ENCODE measurements at places on chromosomes 12 and 14.
A peak's percentile ranks its signal among the peaks of the same experiment; 100 is the strongest.

DNA sequence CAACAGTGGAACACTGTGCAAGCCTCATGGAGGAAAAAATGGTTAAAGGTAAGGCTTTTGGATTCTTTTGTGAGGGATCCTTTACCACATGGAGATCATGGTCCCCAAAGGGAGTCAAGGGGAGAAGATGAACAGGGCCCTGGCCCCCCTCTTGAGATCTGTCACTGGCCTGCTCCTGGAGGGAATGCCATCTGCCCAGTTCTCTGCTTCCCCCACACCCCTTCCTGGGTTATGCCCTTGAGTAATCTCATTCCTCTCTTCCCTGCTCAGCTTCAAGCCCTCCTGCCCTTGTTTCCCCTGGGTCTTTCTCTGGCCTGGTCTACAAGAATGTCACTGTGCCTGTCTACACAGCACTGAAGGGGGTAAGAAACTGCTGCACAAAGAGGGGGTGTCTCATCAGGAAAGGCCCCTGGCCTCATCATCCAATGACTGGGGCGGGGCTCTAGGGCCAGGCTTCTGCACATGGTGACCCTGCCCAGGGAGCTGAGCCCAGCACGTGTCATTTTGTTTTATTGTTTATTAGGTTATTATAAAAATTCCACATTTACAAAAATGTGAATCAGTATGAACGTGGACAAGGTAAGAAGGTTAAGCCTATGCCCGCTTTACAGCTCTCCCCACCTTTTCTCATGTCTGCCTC is 30.3 kb downstream of the PIGH start:
- DNase-seq, result no peak

DNA sequence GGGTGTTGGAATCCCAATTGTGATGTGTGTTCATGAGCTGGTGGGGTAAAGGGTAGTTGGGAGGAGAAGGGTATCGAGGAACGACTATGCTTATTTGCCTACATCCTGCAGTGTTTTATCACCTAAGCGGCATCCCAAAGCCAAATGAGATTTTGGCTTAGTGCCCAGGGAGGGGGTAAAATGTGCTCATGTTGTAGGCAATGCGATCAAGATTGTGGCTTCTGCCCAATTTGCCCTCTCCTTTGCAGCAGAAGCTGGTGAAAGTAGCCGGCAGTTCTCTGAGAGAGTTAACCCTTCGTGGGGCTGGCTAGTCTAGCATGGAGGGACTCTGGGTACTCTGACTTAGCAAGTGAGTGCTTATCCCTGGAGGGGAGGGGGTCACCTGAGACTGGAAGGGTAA is 753 bp downstream of the RPH3A start:
- peak; percentile 4 for DNase-seq

GRCh38 chr12:6062757-6063735 is 61.4 kb downstream of the VWF start:
- DNase-seq, result peak; percentile 81

GRCh38 chr12:93766796-93767523 is 89.8 kb downstream of the CRADD start:
- no peak for DNase-seq

DNA sequence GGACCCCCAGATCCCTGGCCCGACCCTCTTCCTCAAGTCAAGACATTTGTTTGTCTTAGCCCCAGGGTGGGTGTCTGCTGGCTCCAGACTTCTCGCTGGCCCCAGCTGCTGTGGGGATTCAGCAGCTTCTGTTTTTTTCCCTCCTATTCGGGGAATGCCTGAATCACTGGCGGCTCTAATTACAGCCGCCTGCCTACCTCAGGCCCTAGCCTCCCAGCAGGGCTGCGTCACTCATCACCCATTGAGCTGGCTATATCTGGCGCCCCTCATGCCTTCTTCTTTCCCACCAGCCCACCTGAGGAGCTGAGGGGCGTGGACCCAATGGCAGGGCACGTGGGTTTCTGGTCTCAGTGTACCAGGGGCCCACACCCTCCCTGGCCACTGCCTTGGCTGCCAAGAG is 10.1 kb downstream of the KRT80 start:
- peak; percentile 70 for DNase-seq

DNA sequence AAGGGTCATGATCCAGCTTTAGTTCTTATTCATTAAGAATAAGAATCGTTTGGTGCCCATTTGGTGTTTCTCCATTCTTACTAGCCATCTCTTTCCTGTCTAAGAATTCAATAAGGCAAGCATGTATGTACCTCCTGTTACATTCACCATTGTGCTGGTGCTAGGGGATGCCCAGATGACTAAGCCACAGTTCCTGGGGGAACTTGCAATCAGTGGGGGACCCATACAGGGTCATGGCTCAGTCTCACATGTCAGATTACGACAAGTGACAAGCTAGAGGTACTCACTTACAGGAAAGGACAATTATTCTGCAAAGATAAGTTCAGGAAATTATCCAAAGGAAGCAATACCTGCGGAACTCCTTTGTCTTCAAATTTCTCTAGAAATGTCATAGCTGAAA is 125.4 kb downstream of the STXBP6 start:
- DNase-seq, result no peak

- no peak for DNase-seq
Observed at GRCh38 chr12:10197879-10198278, 14.8 kb upstream of the GABARAPL1 start.

- no peak for DNase-seq
Observed at GRCh38 chr12:131598717-131599116, 112.2 kb upstream of the SFSWAP start.

DNA sequence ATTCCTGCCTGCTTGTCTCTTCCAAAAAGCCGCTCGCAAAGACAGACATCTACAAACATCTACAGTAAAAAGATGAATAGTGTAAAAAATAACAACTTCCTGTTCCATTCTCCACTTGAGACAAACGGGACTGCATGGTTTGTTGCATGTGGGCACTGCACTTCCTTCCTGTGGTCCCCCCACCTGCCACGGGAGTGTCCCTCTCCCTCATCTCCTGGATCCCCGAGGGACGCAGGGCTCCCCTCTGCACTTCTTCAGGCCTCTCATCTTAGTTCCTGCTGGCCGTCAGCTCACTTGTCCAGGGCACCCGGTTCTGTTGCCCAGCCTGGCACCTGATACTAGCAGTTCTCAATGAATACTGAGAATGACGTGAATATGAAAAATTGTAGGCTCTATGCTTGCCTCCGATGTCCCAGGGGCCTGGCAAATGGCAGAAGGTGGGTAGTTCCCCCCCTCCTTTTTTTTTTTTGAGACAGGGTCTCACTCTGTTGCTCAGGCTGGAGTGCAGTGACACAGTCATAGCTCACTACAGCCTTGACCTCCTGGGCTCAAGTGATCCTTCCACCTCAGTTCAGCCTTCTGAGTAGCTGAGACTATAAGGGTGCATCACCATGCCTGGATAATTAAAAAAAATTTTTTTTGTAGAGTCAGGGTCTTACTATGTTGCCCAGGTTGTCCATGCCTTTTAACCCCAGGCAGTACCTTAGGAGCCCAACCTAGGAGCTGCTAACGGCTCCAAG is 3.5 kb upstream of the KLC1 start:
- peak; percentile 29 for DNase-seq

DNA sequence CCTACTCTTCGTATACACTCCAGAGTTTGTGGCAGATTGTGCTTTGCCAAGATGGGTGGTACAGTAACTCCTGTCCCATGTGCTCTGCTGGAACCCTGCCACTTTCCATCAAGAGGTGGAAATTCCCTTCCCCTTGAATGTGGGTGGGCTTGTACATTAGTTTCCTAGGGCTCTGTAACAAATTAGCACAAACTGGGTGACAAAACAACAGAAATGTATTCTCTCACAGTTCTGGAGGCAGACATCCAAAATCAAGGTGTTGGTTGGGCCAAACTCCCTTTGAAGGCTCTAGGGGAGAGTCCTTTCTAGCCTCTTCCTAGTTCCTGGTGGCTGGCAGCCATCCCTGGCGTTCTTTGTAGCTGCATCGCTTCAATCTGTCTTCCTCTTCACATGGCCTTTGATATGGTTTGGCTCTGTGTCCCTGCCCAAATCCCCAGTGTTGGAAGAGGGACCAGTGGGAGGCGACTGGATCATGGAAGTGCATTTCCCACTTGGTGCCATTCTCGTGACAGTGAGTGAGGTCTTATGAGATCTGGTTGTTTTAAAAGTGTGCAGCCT is 117.5 kb downstream of the VRK1 start:
- DNase-seq, result no peak

DNA sequence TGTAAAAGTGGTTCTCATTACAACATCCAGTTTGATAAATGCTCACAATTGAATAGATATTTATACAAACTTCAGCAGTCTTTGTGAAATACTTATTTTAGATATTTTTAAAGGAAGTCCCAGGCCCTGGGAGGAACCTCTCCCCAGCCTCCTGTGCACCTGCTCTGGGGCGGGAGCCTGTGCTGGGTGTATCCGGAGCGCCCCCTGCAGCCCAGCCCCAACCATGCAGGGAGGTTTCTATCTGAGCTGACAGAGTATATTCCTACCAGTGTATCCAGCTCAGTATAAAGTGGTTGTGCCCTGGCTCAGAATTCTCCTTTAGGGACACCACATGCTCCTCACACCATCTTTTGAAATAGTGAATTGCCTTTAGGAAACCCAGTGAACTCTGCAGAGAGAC is 851.8 kb downstream of the TMEM121 start:
- DNase-seq, result no peak

DNA sequence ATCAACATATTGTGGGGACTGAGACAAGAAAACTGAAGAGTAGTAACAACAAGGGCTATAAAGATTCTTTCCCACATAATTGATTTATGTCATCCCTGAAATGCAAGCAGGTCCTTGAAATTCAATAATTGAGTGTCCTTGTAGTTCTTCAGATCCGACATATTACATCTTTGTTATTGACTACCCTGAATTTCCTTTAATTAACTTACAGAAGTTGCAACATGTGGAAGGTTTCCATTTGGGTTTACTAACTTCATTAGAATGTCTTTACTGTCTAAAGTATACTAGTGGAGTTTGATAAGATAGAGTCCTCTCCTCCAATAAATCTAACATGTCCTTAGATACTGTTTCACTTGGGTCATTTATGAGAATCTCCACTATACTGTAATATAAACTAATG is 951.8 kb downstream of the SLC6A15 start:
- no peak for DNase-seq

- peak; percentile 28 for DNase-seq
Observed at GRCh38 chr12:15629108-15629507, 160.1 kb downstream of the EPS8 start.

DNA sequence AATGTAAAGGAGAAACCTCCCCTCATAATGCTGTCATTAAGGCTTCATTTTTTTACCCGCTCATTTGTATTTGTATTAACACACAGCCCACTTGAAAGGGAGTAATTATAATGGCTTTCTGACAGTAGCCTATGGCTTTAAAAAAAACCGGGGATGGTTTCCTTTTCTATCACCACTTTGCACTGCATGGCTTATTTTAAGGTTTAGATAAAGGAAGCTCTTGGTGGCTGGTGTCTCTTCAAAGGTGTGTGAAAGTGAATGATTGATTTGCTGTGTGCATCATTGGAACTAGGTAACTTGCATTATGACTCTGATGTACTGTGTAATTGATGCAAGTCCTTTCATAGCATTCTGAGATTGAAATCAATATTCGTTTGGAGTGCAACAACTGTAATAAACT is 80.7 kb downstream of the NPAS3 start:
- no peak for DNase-seq

- DNase-seq, result no peak
Observed at GRCh38 chr12:56781726-56782125, 18.6 kb downstream of the HSD17B6 start.

- DNase-seq, result no peak
Observed at GRCh38 chr12:116759783-116760621, 21.9 kb downstream of the RNFT2 start.

DNA sequence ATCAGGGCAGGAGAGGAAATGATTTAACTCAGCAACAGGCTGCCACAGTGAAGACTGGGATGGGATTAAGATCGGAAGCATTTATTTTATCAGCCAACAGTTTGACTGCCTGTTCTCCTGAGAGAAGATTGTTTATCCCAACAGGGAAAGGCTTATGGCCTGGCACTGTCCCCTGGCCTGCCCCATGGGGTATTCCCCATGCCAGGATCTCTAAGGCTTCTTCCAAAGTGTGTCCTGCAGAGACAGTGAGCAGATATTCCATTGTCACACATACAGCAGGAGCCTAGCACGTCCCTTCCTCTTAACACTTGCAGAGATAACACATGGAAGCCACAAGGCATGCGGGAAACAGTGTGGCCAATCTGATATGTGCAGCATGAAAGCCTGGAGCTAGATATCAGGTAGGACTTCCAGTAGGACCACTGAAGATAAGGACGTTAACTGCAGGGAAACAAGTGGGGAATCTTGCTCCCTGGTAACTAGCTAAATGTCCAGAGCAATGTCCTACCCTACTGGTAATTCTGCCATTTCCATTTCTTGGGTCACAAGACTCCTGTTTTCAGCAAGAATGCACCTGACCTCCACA is 48.2 kb downstream of the IQSEC3 start:
- no peak for DNase-seq

- no peak for DNase-seq
Observed at GRCh38 chr14:74478996-74479635, 14.0 kb downstream of the NPC2 start.

- no peak for DNase-seq
Observed at GRCh38 chr12:51345681-51346080, 798 bp downstream of the CELA1 start.

DNA sequence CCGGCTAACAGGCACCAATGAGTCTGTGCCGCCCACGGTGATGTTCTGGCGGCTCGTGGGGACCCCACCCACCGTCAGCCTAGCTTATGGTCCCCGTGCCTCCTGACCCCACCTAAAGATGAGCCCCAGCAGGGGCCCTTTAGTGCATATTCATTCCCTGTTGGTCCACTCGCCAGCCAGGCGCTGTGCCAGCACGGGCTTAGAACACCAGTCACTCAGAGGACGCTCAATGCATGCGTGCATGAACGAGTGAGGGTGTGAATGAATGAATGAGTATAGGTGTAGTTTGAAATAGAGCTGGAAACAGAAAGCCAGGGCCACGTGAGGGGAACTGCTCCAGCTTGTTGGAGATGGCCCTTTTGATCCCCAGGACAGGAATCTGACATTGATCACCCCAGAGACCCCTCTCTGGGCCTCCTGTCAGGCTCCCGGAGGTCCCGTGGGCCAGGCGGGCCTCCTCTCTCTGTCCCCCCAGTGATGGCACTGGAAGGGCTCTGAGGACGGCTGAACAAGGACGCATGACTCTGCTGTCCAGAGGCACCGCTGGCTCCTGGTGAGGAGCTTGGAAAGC is 193.9 kb upstream of the C14orf180 start:
- no peak for DNase-seq

- DNase-seq, result no peak
Observed at GRCh38 chr12:64681200-64682052, 71.1 kb downstream of the RASSF3 start.

- no peak for DNase-seq
Observed at GRCh38 chr14:103061482-103061976, 4.2 kb upstream of the CDC42BPB start.

DNA sequence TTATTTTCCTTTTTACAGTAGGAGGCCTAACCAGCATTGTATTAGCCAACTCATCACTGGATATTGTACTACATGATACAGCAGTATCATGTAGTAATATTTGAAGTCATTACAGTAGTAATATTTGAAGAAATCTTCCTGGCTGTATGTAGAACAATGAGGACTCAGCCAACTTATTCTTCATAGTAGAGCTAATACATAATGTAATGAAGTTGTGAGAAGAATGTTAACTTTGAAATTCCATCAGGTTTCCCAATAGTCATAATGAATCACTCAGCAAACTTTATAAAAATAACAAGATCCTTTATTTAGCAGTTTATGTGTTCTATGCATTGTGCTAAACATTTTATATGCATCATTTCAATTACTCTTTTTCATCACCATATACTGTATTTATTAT is 61.8 kb downstream of the LRRK2 start:
- DNase-seq, result no peak
